ENCODE measurements at places on chromosomes 3 and 15. TPM values are rescaled to one million over a fixed set of nuclear protein-coding genes. Genes with fewer than 3 reads are reported as not detected.
A peak's percentile ranks its signal among the peaks of the same experiment; 100 is the strongest.

Gene TMCO5A
- total RNA-seq, result not detected

DNA sequence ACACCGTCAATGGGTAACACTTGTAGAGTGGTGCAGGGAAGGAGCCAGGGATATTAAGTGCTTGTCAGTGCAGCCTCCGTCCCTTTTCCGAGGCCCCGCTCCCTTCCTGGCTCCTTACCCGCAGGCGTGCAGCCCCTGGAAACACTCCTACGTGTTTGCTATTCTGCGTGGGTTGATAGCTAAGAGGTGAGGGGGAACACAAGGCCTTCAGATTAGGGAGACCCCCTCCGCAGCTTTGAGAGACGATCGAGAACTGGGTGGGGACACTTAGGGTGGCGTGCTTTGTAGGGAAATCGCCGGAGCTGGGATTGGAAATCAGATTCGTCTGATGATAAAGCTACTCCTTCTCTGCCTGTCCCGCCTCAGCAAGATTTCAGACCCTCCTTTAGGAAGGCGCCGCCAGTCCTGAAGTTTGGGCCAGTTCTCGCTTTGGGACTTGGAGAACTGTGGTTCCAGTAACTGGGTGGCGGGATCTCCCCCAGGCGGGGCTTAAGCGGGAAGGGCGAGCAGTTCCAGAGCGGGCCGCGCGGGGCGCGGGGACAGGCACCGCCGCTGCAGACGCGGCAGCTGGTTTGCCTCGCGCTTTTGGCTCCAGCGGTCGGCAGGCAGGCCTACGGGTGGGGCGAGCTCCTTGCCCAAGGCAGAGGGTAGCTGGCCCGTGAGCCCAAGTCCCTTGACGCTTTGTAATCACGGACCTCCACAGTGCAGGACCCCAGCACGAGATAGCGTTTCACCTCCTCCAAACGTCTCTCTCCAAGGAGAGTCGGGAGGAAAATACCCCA, 8.0 kb upstream of the FAM107A start:
- DNase-seq, result peak; percentile 73

GRCh38 chr15:23503576-23503975, 56.5 kb upstream of the GOLGA6L2 start:
- DNase-seq, result no peak

Gene SCN11A
- total RNA-seq, result 0.31 TPM

DNA sequence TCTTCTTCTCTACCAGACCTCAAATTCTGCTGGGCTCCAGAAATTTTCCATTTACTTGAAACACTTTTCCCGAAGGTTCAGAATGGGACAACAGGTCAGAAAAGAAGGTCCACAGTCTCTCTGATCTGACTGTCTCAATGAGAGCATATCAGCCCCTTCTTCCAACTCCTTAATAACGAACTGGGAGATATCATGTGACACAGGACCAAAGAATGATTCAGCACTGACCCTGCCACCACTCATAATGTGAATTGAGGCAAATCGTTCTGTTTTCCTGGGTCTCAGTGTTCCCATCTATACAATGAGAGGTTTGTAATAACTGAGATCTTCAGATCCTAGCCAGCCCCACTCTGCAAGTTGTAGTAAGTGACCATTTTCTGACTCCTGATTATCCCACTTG, 500.5 kb downstream of the NTRK3 start:
- DNase-seq, result no peak

DNA sequence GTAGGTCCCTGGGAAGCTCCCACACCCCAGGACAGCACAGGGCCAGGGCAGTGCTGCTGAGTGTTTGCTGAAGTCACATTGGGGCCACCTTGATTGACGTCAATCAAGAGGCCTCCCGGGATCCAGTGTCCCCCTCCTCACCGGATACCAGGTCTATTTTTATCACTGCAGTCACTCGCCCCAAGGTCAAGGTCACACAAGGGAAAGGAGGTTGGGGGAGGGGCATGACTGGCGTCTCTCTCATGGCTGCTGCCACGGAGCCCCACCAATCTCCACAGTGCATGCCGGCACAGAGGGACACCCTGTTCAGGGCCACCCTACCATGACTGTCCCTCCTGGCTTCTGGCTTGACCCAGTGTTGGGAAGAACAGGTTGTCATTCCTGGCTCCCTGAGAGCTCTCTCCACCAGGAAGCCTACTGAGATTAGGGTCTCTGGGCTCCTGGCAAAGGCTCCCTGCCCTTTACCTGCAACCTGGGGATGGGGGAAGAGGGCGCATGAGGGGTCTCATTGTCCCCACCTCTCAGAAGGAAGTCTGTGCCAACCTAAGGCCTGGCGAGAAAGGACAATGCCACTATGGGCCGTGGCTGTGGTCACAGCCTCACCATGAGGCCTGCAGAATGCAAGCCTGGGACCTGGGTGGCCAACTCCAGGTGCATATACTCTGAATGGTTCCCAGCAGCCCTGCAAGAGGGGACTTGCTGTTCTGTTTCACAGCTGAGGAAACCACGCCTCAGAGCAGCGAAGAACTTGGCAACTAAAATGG, 1.5 kb downstream of the MYL3 start:
- no peak for DNase-seq

Gene STARD9
- total RNA-seq, result 5.1 TPM

Gene LTF
- 3.6 TPM for total RNA-seq

- peak; percentile 5 for DNase-seq
These were observed 109.9 kb upstream of the RAP2B start for GRCh38 chr3:153052096-153052460.

- no peak for DNase-seq
These were observed 31.3 kb downstream of the PDCD6IP start for GRCh38 chr3:33829720-33830119.

- DNase-seq, result no peak
These were observed 87.5 kb upstream of the MYO5C start for GRCh38 chr15:52383100-52383588.

DNA sequence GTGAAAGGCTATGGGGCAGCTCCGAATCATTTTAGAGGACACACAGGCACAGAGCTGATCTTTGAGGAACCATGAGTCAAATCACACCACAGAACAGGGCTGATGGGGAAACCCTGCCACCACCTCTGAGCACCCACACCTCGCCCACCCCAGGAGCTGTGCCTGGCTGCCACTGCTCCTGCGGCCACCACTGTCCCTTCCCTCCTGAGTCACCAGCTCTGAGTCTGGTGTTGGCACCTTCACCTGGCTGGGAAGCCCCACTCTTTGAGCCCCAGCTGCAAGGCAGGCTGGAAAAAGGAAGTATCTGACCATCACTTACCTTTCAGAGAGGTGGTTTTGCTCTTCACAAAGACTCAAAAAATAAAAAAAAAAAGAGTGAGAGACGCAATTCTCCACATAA, 63.6 kb upstream of the MEF2A start:
- DNase-seq, result no peak

- DNase-seq, result no peak
These were observed 201.6 kb upstream of the RGMA start for GRCh38 chr15:93290618-93290946.

DNA sequence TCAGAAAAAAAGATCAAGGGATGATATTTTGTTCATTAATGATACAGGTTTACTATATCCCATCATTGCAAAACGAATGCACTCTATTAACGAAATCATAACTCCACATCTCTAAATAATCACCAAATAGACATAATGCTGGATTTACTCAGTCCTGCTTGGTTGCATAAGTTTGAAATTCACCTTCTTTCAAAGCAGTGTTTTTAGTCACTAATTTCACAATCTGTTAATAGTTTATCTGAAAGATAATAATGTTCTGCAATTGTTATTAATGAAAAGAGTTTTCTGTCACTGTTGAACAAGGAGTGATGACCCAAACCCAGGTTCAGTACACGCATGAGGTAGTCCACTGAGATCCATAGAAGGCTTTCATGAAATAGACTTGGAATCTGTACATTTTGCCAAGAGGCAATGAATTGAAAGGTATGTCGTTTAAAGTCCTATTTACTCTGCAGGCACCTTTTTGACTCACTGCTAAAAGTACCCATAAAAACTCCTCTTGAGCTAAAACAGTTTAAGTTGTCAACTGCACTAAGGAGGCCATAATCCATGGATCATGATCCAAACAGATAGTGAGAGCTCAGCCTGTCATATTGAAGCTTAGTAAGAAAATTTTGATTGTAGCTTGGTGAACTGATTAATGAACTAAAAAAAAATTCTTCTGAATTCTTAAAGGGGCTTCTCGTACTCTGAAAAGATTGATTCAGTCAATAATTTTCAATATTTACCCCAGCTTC, 75.6 kb upstream of the MBNL1 start:
- DNase-seq, result no peak

GRCh38 chr15:25501828-25502446, 63.1 kb upstream of the UBE3A start:
- DNase-seq, result no peak

GRCh38 chr15:21267226-21267625, 173.1 kb downstream of the POTEB3 start:
- no peak for DNase-seq

- no peak for DNase-seq
These were observed 230.1 kb downstream of the CLSTN2 start for GRCh38 chr3:140164922-140165590.

Gene IL17RD
- 38.1 TPM for total RNA-seq

Gene HRG
- not detected for total RNA-seq

GRCh38 chr3:171867981-171868380, 24.8 kb downstream of the TMEM212 start:
- DNase-seq, result no peak

Gene UROC1
- total RNA-seq, result not detected

Gene IL1RAP
- total RNA-seq, result 17.3 TPM

DNA sequence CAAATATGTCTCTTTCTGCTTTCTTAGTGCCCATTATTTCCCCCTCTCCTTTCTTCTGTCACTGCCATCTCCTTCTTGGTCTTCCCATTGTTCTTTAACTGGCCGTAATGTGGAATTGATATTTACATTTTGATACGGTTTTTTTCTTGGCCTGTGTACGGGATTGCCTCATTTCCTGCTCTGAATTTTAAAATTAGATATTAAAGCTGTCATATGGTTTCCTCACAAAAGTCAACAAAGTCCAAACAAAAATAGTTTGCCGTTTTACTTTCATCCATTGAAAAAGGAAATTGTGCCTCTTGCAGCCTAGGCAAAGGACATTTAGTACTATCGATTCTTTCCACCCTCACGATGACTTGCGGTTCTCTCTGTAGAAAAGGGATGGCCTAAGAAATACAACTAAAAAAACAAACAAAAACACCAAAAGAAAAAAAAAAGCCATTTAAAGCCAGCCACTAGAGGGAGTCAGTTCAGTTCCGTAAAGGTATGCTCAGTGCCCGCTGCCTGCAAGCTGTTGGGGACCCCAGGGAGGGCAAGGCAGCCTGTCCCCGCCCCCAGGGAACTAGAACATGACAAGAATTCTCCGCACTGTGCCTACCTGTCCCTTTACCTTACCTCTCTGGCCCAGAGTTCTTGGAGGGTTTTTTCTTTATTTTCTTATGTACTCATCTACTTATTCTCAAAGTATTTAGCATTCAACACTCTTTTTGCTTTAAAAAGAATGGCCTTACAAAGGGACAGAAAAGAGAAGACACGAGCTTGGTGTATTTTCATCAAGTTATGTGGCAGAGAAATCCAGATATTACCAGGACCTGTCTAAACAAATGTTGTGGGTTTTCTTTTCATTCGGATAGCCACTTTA, 30.0 kb upstream of the NR2E3 start:
- no peak for DNase-seq

GRCh38 chr3:180066598-180066997, 29.9 kb upstream of the PEX5L start:
- no peak for DNase-seq

- no peak for DNase-seq
These were observed 153.4 kb downstream of the FBLN2 start for GRCh38 chr3:13702286-13702685.

Gene KNG1
- not detected for total RNA-seq

Gene CHL1
- total RNA-seq, result 954 TPM

DNA sequence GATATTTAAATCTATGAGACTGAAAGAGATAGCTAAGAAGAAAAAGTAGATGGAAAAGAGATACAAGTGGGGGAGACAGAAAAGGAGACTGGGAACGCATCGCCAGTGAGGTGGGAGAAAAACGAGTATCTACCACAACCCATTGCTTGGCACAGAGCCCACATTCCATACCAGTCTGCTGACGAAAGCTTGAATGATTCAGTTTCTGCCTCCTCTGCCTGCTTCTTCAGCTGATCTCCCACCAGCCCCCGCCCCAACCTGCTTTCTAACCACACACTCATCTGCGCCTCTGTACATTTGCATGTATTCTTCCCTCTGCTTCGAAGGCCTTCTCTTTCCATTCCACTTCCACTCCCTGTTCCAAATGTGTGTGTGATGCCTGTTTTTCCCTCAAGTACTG, 188.1 kb downstream of the USP13 start:
- no peak for DNase-seq

Data from occipital lobe (tissue), 3 donors.